HL-60 (cell line): ENCODE measurements at places on chromosomes 16 and 17.

GRCh38 chr17:78304549-78305037 lies 55.3 kb downstream of the SOCS3 start:
- no peak for DNase-seq

DNA sequence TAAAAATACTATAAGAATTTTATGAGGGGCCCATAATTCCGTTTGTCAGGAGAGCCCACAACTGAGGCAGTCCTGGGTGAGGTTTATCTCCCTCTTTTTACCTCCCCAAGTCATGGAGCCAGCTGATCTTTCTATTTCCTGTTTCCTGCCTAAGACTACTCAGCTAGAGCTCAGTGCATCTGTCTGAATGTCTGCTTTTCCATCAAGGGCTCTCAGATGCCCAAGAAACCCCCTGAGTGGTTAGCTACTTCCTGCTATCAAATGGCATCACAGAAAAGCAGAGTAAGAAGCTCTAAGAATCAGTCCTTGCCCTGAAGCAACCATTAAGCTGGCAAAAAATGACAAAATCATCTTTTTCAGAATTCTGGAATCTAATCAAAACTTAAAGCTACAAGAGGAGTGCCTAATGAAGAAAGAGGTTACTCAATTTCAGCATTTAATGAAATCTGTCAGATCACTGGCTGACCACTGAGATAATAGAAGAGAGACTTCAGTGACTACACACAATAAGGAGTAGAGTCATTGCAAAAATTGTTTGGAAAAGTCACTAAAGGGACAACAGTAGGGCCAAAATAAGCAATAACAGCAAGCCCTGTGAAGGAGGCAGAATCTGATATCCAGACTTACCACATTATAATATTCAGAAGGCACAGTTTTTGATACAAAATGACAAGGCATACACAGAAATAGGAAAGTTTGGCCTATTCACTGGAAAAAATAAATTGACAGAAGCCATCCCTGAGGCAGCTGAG lies 150.1 kb downstream of the CYB561 start:
- DNase-seq, result no peak

DNA sequence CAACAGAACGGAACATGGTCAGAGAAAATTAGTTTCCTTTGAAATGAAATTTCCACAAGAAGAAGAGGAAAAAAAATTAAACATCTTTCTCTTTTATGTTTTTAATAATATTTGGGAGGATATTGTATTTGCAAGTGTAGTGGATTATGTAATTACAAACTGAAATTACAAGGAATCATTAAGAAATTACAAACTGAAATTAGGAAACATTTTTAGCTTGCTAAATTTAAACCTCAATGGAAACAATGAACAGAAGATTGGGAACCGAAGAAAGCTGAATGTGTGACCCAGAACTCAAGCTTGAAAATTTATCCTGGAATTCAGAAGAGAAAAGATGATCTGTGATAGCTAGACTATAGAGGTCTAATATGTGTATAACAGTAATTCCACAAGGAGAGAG lies 4.4 kb upstream of the PIK3R5 start:
- DNase-seq, result no peak

GRCh38 chr16:2019518-2019920 lies at the start of gene NPW:
TSS of gene NPW (plus strand) at chr16:2019785.
- no peak for DNase-seq

GRCh38 chr16:51636920-51637769 lies 486.1 kb upstream of the SALL1 start:
- no peak for DNase-seq

DNA sequence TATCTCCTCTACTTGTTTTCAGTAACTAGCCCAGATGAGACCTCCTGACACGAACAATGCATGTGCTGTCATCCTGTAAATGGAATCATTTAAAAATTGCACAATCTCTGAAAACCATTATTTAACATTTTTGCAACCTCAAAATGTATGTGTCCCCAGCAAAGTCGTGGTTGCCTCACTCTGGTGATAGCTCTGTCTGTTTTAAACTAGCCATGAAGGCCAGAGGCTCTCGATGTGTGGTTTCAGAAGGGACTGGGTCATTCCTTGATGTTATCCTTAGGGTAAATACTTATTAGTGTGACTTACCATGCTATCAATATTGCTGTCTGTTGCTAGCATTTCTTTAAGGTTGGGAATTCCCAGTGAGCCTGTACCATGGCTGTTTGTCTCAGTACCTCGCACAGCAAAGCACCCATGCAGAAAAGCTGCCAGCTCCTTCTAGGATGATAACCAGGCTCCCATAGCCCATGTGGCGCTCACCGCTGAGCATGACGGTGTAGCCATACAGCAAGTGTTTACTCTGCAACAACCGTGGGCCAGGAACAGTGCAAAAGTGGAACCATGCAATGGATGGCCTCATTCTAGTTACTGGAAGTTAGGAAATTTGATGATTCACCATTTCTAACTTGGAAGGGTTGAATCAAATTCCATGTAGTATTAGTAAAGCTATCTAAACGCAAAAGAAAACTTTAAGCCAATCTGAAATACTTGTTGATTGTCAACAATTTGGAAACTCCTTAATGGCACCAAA lies 2.9 kb upstream of the PGS1 start:
- DNase-seq, result peak; percentile 60

GRCh38 chr17:8055851-8056231 lies 17.0 kb downstream of the ALOX15B start:
- no peak for DNase-seq

GRCh38 chr17:57266902-57267311 lies 10.6 kb downstream of the MSI2 start:
- no peak for DNase-seq

GRCh38 chr16:30641378-30641982 lies 9.3 kb upstream of the PRR14 start:
- DNase-seq, result no peak

DNA sequence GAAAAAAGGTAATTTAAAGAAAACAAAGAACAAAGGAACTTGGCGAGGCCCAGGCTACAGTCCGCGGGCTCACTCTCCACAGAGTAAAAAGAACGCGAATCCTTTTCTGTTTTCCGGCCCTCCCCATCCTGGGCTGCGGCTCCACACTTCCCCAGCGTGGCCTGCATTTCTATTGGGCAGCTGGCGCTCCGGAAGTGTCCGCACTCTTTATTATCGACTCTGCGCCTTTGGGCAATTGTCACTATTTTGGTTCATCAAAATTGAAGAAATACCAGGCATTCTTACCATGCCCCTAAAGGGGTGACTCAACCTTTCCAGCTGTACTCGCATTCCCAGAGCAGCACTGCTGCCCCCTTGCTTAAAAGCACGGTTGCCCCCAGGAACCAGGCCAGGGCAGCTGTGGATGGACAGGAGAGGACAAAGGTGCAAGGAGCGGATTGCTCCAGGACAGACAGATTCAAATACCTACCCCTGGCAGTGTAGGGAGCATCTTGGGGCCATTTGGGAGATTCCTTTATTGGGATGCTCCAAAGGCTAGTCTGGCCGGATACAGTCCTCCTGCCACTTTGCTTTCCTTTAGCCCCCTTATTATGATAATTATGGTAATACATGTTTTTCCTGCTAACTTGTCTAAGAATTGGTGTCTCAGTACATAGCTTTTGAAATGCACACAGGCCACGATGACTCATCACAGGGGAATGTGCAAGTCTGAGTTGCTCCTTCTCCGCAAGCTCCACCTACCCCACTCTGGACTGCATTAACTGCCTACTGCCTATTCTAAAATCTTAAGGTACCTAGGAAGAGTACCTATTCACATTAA lies 985 bp upstream of the SLFN12 start:
- DNase-seq, result peak; percentile 90

DNA sequence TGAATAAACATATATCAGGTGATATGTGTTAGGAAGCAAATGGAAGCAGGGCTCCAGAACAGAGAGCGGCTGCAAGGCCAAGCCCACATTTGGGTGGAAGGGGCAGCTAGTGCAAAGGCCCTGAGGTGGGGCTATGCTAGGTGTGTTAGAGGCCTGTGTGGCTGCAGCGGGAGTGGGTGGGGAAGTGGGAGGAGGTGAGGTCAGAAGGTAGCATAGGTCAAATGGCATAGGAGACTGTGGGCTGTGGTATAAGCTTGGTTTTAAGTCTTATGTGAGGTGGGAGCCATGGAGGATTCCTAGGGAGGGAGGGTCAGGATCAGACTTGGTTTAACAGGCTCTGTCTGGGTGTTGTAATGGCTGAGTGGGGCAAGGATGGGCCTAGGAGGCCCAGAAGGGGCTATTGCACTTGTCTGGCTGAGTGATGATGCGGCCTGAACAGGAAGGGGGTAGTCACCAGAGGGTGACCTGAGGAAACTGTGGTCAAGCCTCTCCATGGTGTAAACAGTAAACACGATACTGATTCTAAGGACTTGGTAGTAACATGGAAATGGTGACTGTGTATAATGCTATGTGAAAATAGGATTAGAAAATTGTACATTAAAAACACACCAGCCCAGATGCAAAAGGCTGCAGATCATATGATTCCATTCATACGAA lies 31.1 kb downstream of the RAI1 start:
- DNase-seq, result peak; percentile 66

DNA sequence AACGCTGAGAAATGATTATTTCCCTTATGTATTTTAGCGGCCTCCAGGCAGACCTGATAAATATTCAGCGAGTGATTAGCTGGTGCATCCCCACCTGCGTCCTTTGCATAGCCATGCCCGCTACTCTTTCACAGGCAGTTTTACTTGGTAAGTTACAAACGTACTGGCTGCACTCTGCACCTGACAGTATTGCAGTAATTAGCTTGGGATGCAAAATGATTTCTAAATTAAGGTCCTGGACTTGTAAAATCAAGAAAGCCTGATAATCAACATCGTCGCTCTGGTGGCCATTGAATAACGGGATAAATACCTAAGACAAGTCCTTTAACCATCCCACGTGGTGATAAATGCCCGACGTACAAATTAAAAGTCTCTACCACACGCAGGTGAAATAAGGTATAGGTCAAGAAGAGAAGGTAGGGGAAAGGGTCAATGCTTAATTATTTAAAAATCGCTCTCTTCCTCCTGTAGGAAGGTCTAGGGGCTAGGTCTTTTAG lies 998 bp upstream of the PRKCA start:
- no peak for DNase-seq

DNA sequence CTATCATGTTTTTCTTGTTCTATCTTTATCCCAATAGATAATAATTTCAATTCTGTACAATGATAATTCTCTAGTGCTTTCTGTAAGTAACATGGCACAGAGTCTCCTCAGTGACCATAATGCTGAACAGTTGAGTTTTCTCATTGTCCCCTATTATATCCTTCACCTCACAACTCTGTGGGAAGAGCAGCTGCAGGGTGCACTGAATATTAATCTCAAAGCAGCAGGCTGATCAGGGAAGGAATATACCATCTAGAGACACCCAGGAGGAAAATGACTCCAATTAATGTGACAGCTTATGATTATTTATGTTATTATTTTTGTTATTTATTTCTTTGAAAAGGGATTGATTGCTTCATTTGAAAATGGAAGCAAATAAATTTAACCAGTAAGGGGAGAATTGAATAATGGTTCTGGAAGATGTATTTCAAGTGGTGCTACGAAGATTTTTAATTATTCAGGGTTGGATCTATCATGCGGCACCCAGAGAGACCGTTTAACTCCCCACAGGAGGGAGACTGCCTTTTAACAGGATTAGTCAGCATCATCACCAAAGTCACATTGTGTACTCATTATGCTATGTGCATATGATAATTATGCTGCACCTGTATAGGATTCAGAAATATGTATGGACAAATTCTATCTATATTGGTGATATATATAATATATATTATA lies 1015.7 kb upstream of the GOT2 start:
- no peak for DNase-seq

DNA sequence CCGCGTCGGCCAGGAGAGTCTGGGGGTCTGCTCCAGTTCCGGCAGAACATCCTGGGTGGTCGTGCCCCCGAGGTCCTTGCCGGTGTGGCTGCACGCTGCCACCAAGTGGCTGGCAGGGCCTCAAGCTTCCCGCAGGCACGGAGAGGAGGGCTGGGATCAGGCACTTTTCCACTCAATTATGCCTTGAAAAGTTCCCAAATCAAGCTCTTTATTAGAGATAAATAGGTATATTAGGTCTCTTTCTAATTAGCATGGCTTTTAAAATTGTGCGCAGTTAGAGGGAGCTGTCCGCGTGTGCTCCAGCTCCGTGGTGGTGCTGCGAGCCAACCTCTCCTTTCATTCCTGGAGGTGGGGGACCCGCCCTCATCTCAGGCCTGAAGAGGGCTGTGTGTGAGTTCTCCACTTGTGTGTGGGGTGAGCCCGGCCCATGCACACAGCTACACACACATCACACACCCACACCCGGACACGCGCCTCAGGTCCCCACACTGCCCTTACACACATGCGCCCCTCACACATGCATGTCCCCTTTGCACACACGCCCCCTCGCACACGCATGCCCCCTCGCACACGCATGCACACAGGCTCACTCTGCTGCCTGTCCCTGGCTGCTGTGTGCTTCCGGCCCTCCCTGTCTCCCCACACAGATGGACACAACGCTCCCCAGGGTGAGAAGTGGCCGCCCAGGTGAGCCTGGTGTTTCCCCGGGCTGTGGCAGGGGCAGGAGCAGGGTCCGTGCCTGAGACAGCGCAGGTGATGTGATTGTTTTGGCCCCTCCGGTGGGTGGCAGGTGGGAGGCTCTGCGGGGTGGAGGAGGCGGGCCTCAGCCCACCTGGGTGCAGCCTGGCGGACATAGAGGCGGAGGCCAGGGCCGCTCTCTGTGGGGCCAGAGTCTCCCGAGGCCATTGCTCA lies 28.8 kb downstream of the CACNA1H start:
- DNase-seq, result no peak

- no peak for DNase-seq
Observed at GRCh38 chr16:23195366-23195978, 12.9 kb downstream of the SCNN1G start.

DNA sequence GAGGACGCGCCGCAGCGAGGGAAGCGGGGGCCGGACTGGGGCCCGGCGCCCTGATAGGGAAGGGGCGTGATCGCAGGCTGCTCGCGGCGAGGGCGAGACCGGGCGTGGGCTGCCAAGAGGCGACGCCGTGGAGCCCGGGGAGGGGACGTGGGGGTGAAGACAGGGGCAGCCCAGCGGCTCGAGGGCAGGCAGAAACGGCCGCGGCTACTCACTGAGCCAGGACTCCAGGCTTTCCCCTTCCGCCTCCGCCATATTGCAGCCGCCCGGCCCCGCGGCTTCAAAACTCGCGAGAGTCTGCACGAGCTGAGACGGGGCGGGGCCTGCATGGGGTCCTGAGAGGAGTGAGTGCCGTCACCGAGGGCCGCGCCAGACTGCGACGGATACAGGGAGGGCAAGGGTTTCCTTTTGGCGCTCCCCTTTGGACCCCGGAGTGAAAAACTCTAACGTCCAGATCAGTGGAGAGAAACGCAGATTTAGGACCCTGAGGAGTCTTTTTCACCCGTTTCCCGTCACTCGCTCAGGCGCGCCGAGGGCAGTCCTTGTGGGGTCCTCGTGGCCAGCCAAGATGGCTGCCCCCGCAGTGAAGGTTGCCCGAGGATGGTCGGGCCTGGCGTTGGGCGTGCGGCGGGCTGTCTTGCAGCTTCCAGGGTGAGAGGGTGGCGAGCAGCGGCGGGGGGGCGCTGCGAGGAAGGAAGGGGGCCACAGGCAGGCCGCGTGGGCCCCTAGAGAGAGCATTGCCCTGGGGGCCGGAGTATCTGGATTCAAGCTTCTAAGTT lies at the start of the genes GGA3 and MRPS7:
TSS of gene GGA3 (minus strand) at position 271 of the 776 bp plus-strand sequence. CDS start at position 252, 19 bp downstream.
TSS of gene MRPS7 (plus strand) at position 544 of the 776 bp plus-strand sequence. CDS start at position 566, 22 bp downstream.
- peak; percentile 89 for DNase-seq

DNA sequence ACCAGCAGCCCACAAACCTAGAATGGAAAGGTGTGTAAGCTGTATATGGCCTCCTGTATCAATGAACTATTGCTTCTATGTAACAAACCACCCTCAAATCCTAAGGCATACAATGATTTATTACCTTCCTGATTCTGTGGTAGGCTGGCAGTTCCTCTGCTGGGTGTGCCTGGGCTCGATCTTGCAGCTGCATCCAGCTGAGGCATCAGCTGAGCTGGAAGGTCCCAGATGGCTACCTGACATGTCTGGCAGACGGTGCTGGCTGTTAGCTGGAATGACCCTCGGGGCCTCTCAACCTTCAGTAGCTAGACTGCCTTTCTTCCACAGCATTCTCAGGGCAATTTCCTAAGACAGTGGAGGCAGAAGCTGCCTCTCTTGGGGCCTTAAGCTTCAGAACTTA lies 152.7 kb downstream of the RAB11FIP4 start:
- no peak for DNase-seq
